Activated T-helper 2 cell treated with anti-CD3 and anti-CD28 coated beads, Interferon-gamma antibody, Interleukin-2, Interleukin-4, amounts not matched to agents 10 μg/mL and 5 μg/mL and 100 μg/mL, durations not matched to agents 14 hours and 24 hours and 36 hours (primary cell): ENCODE measurements at places on chromosomes 7 and 10. TPM values are rescaled to one million over a fixed set of nuclear protein-coding genes. Genes with fewer than 3 reads are reported as not detected.

DNA sequence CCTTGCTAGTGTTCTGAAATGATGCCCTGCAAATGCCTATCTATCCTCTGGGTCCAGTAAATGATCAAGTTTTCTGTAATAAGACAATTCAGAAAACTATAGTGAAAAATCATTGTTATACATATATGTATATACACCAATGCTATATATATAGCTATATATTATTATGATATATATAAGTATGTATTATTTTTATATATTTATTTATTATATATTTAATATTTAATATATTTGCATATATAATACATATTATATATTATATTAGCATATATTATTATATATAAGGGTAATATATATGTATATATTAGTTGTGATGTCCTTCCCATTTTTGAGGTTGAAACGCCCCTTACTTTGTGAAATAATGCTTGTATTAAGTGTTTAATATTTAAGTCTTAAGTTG lies 181.4 kb upstream of the CACNA2D1 start:
- H3K36me3 ChIP-seq, result no peaks in the 10 kb centered on the region
- no peak for DNase-seq

SDHAF3 gene
- 23.7 and 26.9 TPM in 2 replicates for total RNA-seq

- H3K4me1 ChIP-seq, result no peaks in the 10 kb centered on the region
- H3K4me3 ChIP-seq, result no peak overlapping the region
- H3K27ac ChIP-seq, result no peak overlapping the region
- H3K27me3 ChIP-seq, result no peaks in the 10 kb centered on the region
Measured at GRCh38 chr10:108877095-108877561, 1046.2 kb downstream of the XPNPEP1 start.

DNA sequence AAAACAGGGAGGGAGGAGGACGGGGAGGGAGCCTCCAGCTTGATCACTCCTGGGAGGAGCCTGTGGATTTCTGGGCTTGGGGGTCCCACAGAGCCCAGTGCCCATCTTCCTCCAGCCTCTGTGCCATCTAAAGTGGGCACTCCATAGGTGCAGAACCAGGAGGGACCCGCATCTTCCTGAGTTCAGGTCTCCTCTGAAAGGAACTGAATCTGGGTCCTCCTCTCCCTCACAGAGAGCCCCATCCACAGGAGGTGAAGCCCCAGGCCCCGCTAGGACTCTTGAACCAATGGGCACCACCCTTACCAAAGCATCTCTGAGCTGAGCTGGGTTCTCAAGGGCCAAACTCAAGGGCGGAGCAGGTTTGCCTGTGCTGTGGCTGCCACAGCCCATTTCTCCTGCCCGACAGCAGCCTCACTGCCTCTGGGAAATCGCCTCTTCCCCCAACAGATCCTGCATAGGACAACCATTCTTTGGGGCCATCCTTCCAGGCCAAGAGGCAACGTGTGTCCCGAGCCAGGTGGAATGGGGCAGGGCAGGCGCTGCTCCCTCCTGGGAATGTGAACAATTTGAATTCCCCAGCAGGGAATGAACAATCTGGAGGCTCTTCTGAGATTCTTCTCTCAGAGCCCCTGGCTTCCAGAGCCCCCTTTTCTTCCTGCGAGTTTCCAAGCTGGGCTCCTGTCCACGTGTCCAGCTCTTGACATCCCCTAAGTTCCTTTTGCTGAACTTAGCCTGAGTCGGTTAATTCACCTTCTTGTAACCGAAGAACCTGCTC lies 411.0 kb upstream of the FOXK1 start:
- no peak overlapping the region for H3K4me3 ChIP-seq
- H3K27ac ChIP-seq, result no peak overlapping the region
- DNase-seq, result no peak
- H3K36me3 ChIP-seq, result no peaks in the 10 kb centered on the region
- no peaks in the 10 kb centered on the region for H3K4me1 ChIP-seq

- H3K27ac ChIP-seq, result no peak overlapping the region
- H3K27me3 ChIP-seq, result peaks cover 17% of the 10 kb centered on the region
- H3K4me3 ChIP-seq, result peak overlapping the region; percentile 19
- DNase-seq, result no peak
- H3K36me3 ChIP-seq, result no peaks in the 10 kb centered on the region
Measured at GRCh38 chr7:115274-115911, 77.0 kb upstream of the FAM20C start.

DNA sequence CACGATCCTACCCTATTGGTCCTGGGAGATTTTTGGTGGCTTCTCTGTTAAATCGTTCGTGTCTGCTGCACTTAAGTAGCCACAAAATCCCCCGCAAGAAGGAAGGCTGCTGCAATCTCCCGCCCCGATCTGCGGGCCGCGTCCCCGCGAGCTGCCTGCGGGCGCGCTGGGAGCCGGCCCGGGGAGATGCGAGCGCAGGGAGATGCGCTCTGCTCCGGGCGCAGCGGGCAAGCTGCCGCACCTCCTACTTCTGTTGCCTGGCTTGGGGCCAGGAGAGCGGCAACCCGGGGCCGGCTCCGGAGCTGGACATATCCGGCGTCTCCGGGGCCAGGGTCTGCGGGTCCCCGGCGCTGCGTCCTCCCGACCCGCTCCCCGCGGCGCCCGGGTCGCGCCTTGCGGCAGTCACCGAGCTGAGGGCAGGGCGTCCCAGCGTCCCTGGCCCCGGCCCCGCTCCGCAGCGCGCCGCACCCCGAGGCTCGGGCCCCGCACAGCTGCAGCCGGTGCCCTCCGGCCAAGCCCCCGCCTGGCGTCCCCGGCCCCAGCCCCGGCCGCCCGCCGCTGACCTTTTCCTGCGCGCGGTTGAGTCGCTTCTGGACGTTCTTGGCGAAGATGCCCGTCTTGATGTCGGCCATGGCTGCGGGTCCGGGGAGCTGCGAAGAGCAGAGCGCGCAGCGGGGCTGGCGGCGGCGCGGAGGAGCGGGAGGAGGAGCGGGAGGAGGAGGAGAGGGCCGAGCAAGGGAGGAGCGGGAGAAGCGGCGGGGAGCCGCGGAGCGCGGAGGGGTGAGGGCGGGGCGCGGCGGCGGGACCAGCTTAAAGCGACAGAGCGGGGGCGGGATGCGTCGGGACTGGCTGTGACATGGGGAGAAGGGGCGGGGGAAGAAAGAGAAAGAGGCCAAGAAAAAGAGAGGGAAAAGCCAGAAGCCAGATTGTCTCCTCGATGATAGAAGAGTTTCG lies at the start of gene AMPH:
Gene AMPH (minus strand): TSS at position 654 of the 954 bp plus-strand sequence. CDS start 22 bp downstream, at position 632.
- H3K4me1 ChIP-seq, result peaks cover 4% of the 10 kb centered on the region
- H3K4me3 ChIP-seq, result peak within 1 kb of the TSS; percentile 53
- no peaks in the 10 kb centered on the region for H3K36me3 ChIP-seq
- no peak within 1 kb of the TSS for H3K27ac ChIP-seq
- DNase-seq, result no peak
- H3K27me3 ChIP-seq, result peaks cover 43% of the 10 kb centered on the region

INPP5A gene
- 13.0 and 13.8 TPM in 2 replicates for total RNA-seq

DNA sequence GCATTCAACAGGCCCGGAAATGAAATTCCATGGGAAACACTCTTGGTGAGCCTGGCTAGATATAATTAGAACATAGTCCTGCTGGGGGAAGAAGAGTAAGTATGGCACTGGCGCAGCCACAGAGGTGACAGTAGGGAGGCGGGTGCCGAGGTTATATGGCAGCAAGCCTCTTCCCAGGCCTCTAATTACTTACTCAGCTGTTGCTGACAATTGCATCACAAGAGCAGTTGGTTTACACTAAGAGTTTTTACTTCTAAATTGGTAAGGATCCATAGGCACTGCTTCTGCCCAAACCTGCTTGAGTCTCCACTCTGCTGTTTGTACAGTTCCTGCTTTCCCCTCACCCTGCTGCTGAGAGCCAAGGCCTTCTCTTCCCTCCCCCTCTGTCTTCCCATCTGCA lies 93.3 kb upstream of the DUSP5 start:
- no peak for DNase-seq
- H3K4me3 ChIP-seq, result no peak overlapping the region
- H3K36me3 ChIP-seq, result no peaks in the 10 kb centered on the region
- no peak overlapping the region for H3K27ac ChIP-seq

- H3K4me3 ChIP-seq, result no peak overlapping the region
- peaks cover 2% of the 10 kb centered on the region for H3K4me1 ChIP-seq
- H3K27ac ChIP-seq, result no peak overlapping the region
- no peaks in the 10 kb centered on the region for H3K36me3 ChIP-seq
- H3K27me3 ChIP-seq, result peaks cover 14% of the 10 kb centered on the region
- no peak for DNase-seq
Measured at GRCh38 chr10:2920168-2920567, 147.2 kb upstream of the PFKP start.

ERVW-1 gene
- not detected in 2 replicates for total RNA-seq

MRLN gene
- total RNA-seq, result not detected in 2 replicates

FGFR2 gene
- total RNA-seq, result not detected in 2 replicates

SPRN gene
- total RNA-seq, result not detected in 2 replicates

FKBP14 gene
- total RNA-seq, result 8.0 and 10.0 TPM in 2 replicates

- no peaks in the 10 kb centered on the region for H3K36me3 ChIP-seq
- H3K4me3 ChIP-seq, result no peak overlapping the region
- no peaks in the 10 kb centered on the region for H3K4me1 ChIP-seq
- H3K27me3 ChIP-seq, result peaks cover 9% of the 10 kb centered on the region
- DNase-seq, result no peak
Measured at GRCh38 chr10:84098667-84099066, 40.6 kb upstream of the GHITM start.

- H3K4me1 ChIP-seq, result no peaks in the 10 kb centered on the region
- H3K27me3 ChIP-seq, result no peaks in the 10 kb centered on the region
- no peaks in the 10 kb centered on the region for H3K36me3 ChIP-seq
- DNase-seq, result no peak
Measured at GRCh38 chr7:84637568-84638338, 443.2 kb upstream of the SEMA3A start.

DNA sequence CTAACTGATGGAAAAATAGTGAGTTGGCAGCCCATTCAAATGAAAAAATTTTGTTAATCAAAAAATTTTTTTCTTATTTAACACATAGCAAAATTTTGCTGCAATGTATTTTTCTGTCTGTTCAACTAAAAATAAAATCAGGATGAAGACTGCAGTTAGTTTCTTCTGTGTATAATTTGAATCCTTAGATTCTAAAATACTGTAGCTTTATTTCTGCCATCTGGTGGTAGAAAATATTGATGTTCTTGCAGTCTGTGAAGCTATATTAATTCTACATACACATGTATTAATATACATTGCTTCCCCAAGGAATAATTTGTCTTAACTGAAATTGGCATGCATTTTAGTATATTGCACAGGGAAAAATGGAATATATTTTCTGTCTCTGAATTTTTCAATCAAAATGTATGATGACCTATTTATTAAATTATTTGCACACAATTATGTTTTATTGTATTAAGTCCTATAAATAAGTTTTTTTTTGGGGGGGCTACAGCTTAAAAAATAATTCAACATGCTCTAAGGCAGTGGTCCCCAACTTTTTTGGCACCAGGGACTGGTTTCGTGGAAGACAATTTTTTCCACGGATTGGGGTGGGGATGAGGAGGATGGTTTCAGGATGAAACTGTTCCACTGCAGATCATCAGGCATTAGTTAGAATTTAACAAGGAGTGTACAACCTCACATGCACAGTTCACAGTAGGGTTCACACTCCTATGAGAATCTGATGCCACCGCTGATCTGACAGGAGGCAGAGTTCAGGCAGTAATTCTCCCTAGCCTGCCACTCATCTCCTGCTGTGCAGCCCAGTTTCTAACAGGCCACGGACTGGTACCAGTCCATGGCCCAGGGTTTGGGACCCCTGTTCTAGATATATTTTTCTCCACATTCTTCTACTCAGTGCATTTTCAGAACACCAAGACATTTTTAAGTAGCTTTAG lies 119.4 kb downstream of the GNAT3 start:
- no peaks in the 10 kb centered on the region for H3K36me3 ChIP-seq
- H3K27me3 ChIP-seq, result no peaks in the 10 kb centered on the region
- no peak for DNase-seq
- no peaks in the 10 kb centered on the region for H3K4me1 ChIP-seq

DNA sequence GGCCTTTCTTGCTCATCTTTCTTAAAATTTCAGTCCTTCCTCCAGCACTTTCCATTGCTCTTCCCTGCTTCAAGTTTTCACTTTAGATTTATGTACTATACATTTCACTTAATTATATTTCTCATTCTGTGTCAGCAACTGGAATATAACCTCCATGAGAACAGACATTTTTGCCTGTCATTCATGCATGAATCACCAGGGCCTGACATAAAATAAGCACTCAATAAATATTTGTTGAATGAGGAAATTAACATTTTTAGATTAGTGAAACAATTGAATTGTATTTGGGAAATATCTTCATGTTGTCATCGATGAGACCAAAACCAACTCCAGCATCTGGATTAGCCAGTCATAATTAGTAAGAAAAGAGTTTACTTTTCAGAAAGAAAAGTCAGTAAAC lies 6.1 kb downstream of the SAMD9L start:
- no peaks in the 10 kb centered on the region for H3K27me3 ChIP-seq
- no peak overlapping the region for H3K27ac ChIP-seq
- DNase-seq, result no peak
- H3K36me3 ChIP-seq, result peaks cover 28% of the 10 kb centered on the region

DNA sequence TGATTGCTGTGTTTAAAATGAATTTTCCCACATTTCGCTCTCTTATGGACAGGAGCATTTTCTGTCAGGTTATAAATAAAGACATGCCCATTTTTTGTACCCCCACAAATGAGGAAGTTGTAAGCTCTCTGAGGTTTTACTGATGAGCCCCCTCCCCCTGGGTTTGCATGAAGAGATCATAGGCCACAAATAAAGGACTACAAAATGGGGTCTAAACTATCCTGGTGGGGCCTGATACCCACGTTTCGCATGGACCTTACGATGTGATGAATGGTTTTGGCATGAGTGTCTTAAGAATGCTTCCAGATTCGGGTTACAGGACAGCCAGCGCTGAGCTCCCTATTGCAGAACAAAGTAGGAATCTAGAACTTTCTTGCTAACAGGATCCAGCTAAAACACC lies 5.8 kb downstream of the IKZF1 start:
- H3K4me1 ChIP-seq, result peaks cover 46% of the 10 kb centered on the region
- H3K27ac ChIP-seq, result peak overlapping the region; percentile 98
- no peak for DNase-seq
- peak overlapping the region; percentile 99 for H3K4me3 ChIP-seq
- H3K36me3 ChIP-seq, result peaks cover 99% of the 10 kb centered on the region

DNA sequence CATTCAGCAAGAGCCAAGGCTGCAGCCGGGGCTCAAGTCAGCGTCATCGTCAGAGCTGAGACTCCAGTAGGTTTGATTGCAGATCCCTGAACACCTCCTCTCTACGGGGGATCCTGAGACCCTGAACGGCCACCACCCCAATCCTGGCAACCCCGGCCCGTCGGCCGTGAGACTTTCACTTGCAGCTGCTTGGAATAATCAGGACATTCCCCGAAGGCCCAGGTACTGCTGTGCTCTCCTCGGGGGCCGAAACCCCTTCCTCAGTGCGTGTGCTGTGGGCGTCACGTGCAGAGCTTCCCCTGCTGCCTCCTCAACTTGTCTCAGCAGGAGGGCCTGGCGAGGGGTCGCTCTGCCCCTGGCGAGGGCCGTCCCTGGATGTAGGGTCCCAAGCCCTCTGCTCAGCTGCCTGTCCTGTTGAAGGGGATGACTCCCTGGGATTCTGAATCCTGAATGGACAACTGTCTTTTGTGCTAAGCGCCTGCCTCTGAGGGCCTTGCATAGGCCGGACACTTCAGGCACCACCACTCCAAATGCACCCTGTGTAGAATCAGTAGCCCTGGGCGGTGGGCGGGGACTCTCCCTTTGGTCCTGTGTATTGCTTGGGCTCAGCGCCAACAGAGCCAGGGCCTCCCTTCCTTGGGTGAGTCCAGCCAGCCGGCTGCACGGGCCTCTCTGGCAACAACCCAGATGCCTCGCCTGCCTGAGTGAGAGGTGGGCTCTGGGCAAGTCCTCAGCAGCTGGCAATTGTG lies 63.8 kb upstream of the EBF3 start:
- DNase-seq, result no peak
- no peak overlapping the region for H3K4me3 ChIP-seq
- H3K27ac ChIP-seq, result no peak overlapping the region
- no peaks in the 10 kb centered on the region for H3K36me3 ChIP-seq
- peaks cover 3% of the 10 kb centered on the region for H3K27me3 ChIP-seq

GRCh38 chr7:2880874-2881533 lies 36.9 kb upstream of the GNA12 start:
- peaks cover 15% of the 10 kb centered on the region for H3K4me1 ChIP-seq
- DNase-seq, result no peak
- H3K27me3 ChIP-seq, result no peaks in the 10 kb centered on the region
- no peak overlapping the region for H3K4me3 ChIP-seq
- H3K27ac ChIP-seq, result no peak overlapping the region
